ENCODE measurements at places on chromosomes 12 and 14. TPM values are rescaled to one million over a fixed set of nuclear protein-coding genes. Genes with fewer than 3 reads are reported as not detected.
A peak's percentile ranks its signal among the peaks of the same experiment; 100 is the strongest.

Gene GALNT6
- 0.81 TPM for total RNA-seq

Gene MGAT4C
- total RNA-seq, result 0.55 TPM

GRCh38 chr12:90026516-90026915, 317.9 kb upstream of the ATP2B1 start:
- H3K4me3 ChIP-seq, result no peak overlapping the region
- H3K27ac ChIP-seq, result no peak overlapping the region
- no peaks in the 10 kb centered on the region for H3K4me1 ChIP-seq
- H3K36me3 ChIP-seq, result no peaks in the 10 kb centered on the region
- no peak for DNase-seq

GRCh38 chr14:32090686-32091085, 13.6 kb downstream of the ARHGAP5 start:
- no peaks in the 10 kb centered on the region for H3K27me3 ChIP-seq
- peaks cover 5% of the 10 kb centered on the region for H3K36me3 ChIP-seq
- H3K27ac ChIP-seq, result no peak overlapping the region
- DNase-seq, result no peak

GRCh38 chr12:47021298-47021697, 58.1 kb upstream of the PCED1B start:
- no peak overlapping the region for H3K27ac ChIP-seq
- no peak for DNase-seq

DNA sequence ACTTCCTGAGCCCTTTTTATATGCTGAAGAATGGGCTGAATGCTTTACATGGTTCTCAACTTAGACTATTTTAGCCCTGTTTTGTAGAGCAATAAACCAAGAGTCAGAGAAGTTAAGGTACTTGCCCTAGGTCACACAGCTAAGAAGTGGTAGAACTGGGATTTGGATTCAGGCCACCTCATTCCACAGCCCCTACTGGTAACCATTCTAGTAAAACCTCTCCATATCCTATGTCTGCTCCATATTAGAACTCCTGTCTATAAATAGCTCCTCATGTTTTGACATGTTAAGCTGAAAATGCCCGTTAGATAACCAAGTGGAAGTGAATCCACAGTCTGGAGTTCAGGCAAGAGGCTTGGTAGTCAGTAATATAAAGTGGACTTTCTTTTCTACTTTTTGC, 111.6 kb downstream of the HECTD4 start:
- DNase-seq, result no peak
- H3K27ac ChIP-seq, result no peak overlapping the region
- no peaks in the 10 kb centered on the region for H3K36me3 ChIP-seq
- H3K27me3 ChIP-seq, result no peaks in the 10 kb centered on the region

GRCh38 chr12:108305991-108306501, 33.1 kb downstream of the CMKLR1 start:
- H3K4me1 ChIP-seq, result no peaks in the 10 kb centered on the region
- peak overlapping the region; percentile 48 for H3K27ac ChIP-seq
- no peak overlapping the region for H3K4me3 ChIP-seq
- no peak for DNase-seq
- no peaks in the 10 kb centered on the region for H3K36me3 ChIP-seq

Gene SIX4
- 0.09 TPM for total RNA-seq

GRCh38 chr12:128662101-128662500, 161.7 kb downstream of the SLC15A4 start:
- no peak overlapping the region for H3K27ac ChIP-seq
- H3K4me1 ChIP-seq, result no peaks in the 10 kb centered on the region

DNA sequence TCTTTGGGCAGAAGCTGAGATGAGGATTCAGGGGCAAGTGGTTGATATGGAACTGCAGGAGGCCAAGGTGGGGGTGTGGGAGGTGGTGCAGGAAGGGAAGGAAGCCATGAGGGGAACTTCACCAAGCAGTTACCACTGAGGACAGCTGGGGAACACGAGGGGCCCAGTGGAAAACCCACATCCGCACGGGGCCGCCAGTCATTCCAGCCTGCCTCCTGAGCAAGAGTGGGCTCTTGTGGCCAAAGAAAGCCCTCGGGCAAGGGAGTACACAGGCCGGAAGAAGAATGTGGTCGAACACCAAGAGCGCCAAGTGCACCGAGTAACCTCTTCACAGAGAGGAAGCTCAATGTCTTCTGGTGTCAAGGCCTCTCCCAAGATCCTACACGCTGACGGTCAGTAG, 252.2 kb upstream of the FOXN3 start:
- H3K4me1 ChIP-seq, result no peaks in the 10 kb centered on the region
- H3K36me3 ChIP-seq, result no peaks in the 10 kb centered on the region
- no peaks in the 10 kb centered on the region for H3K27me3 ChIP-seq
- H3K27ac ChIP-seq, result no peak overlapping the region

DNA sequence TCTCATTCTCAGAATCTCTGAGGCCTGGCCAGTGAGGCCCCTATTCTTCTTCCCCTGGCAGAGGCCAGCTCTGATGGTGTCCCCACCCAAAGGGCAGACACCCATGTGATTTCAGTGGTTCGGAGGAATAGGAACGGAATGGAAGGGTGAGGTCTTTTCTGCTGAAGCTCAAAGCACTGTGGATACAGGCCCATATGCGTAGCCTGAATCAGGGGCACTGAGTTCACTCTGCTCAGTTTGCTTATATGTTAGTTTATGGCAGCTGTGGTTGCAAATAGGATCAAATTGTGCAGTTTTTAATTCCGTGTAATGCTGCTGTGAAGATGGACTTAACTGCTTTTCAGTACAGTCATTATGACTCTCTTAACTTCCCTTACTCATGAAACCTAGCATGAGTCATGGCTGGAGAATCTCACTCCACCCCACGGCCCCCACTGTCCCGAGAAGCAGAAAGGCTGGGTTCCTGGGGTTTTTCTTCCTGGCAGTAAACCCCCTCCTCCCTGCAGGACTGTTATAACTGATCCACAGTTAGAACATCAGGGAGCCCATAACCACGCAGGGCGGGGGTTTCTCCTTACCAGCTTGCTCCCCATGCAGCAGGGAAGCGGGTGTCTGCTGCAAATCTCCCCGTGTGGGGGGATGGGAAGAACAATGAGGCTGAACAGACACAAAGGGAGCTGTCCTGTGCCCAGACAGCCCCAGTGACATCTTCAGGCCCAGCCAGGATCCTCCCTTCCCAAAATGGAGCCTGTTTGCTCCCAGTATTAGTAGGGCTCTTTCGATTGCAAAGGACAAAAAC, 122.7 kb downstream of the SLC38A6 start:
- no peaks in the 10 kb centered on the region for H3K36me3 ChIP-seq
- H3K27ac ChIP-seq, result peak overlapping the region; percentile 53
- H3K27me3 ChIP-seq, result no peaks in the 10 kb centered on the region
- DNase-seq, result no peak
- H3K4me1 ChIP-seq, result peaks cover 10% of the 10 kb centered on the region
- no peak overlapping the region for H3K4me3 ChIP-seq

DNA sequence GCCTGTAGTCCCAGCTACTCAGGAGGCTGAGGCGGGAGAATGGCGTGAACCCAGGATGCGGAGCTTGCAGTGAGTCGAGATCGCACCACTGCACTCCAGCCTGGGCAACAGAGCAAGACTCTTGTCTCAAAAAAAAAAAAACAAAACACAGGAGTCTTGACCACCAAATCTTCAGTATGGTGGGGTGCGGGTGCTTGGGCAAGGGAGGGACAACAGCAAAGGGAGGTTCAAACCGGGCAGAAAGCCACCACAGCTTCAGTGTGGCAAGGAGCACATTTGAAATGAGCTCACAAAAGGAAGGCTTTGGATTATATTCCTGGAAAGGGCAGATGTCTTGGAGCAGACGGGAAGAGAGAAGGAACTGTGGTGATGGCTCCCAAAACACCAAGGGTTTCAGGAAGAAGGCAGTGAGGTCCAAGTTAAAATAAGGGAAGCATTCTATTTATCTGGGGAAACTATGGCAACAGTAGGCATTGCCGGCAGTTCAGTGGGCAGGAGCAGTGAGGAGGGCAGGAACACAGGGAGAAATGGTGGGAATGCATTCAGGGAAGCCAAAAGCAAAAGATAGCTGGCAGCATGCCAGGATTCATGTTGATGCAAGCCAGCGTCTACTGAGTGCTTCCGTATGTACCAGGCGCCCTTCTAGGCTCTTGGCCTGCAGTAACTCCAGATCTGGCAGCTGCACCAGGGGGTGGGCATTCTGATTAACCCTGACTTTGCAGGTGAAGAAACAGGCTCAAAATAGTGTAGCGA, 51.0 kb upstream of the SRSF5 start:
- H3K4me1 ChIP-seq, result no peaks in the 10 kb centered on the region
- H3K36me3 ChIP-seq, result peaks cover 9% of the 10 kb centered on the region
- H3K27me3 ChIP-seq, result no peaks in the 10 kb centered on the region
- H3K27ac ChIP-seq, result no peak overlapping the region
- H3K4me3 ChIP-seq, result no peak overlapping the region
- DNase-seq, result no peak

- H3K4me3 ChIP-seq, result no peak overlapping the region
- H3K27me3 ChIP-seq, result no peaks in the 10 kb centered on the region
- no peaks in the 10 kb centered on the region for H3K36me3 ChIP-seq
Observed at GRCh38 chr12:6735448-6736191, 11.8 kb downstream of the COPS7A start.

GRCh38 chr12:68791897-68792481, 16.0 kb upstream of the MDM2 start:
- H3K4me3 ChIP-seq, result no peak overlapping the region
- DNase-seq, result no peak
- no peak overlapping the region for H3K27ac ChIP-seq
- H3K36me3 ChIP-seq, result no peaks in the 10 kb centered on the region

Gene SERPINA5
- 24.7 TPM for total RNA-seq

Gene SAMD15
- total RNA-seq, result 0.42 TPM

GRCh38 chr12:50597200-50598195, 92.7 kb downstream of the DIP2B start:
- H3K27ac ChIP-seq, result no peak overlapping the region
- no peak for DNase-seq
- H3K4me3 ChIP-seq, result no peak overlapping the region
- no peaks in the 10 kb centered on the region for H3K4me1 ChIP-seq
- H3K36me3 ChIP-seq, result no peaks in the 10 kb centered on the region

DNA sequence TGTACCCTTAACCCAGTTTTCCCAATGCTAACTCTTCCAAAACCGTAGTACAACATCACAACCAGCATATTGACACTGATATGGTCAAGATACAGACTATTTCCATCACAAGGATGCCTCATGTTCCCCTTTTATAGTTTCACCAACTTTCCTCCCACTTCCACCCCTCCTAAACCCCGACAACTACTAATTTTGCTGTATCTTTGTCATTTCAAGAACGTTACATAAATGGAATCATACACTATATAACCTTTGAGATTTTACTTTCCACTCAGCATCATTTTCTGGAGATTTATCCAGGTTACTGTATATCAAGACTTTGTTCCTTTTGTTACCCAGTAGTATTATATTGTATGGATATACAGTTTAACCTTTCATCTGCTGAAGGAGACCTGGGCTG, 88.9 kb downstream of the MED13L start:
- H3K27ac ChIP-seq, result no peak overlapping the region
- no peaks in the 10 kb centered on the region for H3K27me3 ChIP-seq
- no peak for DNase-seq
- no peaks in the 10 kb centered on the region for H3K4me1 ChIP-seq
- no peak overlapping the region for H3K4me3 ChIP-seq

- no peak overlapping the region for H3K4me3 ChIP-seq
- DNase-seq, result peak; percentile 32
- H3K27me3 ChIP-seq, result no peaks in the 10 kb centered on the region
- no peaks in the 10 kb centered on the region for H3K4me1 ChIP-seq
- H3K36me3 ChIP-seq, result no peaks in the 10 kb centered on the region
- no peak overlapping the region for H3K27ac ChIP-seq
Observed at GRCh38 chr14:100610511-100611217, 23.4 kb upstream of the BEGAIN start.

- peaks cover 14% of the 10 kb centered on the region for H3K4me1 ChIP-seq
- H3K27ac ChIP-seq, result no peak overlapping the region
- peak; percentile 80 for DNase-seq
- H3K4me3 ChIP-seq, result no peak overlapping the region
- H3K36me3 ChIP-seq, result no peaks in the 10 kb centered on the region
- no peaks in the 10 kb centered on the region for H3K27me3 ChIP-seq
Observed at GRCh38 chr14:100440207-100440631, 117.1 kb downstream of the SLC25A47 start.

DNA sequence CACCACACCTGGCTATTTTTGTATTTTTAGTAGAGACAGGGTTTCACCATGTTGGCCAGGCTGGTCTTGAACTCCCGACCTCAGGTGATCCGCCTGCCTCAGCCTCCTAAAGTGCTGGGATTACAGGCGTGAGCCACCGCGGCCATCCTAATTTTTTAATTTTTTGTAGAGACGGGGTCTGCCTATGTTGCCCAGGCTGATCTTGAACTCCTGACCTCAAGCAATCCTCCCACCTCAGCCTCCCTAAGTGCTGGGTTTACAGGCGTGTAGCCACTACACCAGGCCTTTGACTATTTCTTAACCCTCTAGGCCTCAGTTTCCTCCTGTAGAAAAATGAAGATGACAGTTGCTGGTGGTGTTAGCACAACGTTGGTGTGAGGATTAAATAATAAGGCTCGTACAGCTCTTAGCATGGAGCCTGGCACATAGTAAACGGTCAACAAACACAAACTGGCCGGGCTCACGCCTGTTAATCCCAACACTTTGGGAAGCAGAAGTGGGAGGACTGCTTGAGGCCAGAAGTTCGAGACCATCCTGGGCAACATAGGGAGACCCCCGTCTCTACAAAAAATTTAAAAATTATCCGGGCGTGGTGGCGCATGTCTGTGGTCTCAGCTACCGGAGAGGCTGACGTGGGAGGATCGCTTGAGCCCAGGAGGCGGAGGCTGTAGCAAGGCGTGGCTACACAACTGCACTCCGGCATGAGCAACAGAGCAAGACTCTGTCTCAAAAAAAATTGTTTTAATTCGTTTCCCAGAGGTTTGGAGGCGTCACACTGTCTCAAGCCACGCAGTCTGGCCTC, 979 bp downstream of the DDX54 start:
- peak overlapping the region; percentile 91 for H3K4me3 ChIP-seq
- DNase-seq, result peak; percentile 67
- peaks cover 30% of the 10 kb centered on the region for H3K4me1 ChIP-seq
- H3K36me3 ChIP-seq, result no peaks in the 10 kb centered on the region

GRCh38 chr14:30005114-30005808, 77.6 kb upstream of the PRKD1 start:
- DNase-seq, result no peak
- H3K27me3 ChIP-seq, result no peaks in the 10 kb centered on the region
- H3K27ac ChIP-seq, result no peak overlapping the region
- H3K4me3 ChIP-seq, result no peak overlapping the region
- no peaks in the 10 kb centered on the region for H3K36me3 ChIP-seq
- no peaks in the 10 kb centered on the region for H3K4me1 ChIP-seq

- no peaks in the 10 kb centered on the region for H3K36me3 ChIP-seq
- no peak for DNase-seq
- no peaks in the 10 kb centered on the region for H3K27me3 ChIP-seq
Observed at GRCh38 chr12:105961821-105962671, 176.7 kb downstream of the NUAK1 start.

GRCh38 chr14:22304326-22304725, 284.7 kb downstream of the DAD1 start:
- no peak overlapping the region for H3K27ac ChIP-seq
- no peaks in the 10 kb centered on the region for H3K36me3 ChIP-seq
- no peaks in the 10 kb centered on the region for H3K4me1 ChIP-seq
- H3K4me3 ChIP-seq, result no peak overlapping the region

GRCh38 chr14:23009939-23010726, at the start of gene C14orf93:
Gene C14orf93 (minus strand): TSS chr14:23010143. CDS start chr14:22999023, 11,120 bp downstream.
- H3K27ac ChIP-seq, result peak within 1 kb of the TSS; percentile 67

GRCh38 chr14:51554953-51555352, 96.8 kb upstream of the FRMD6 start:
- no peaks in the 10 kb centered on the region for H3K4me1 ChIP-seq
- no peak for DNase-seq
